ENCODE measurements at places on chromosomes 3 and 15.

- no peak for DNase-seq
Measured at GRCh38 chr3:154720921-154721320, 290.9 kb upstream of the GPR149 start.

DNA sequence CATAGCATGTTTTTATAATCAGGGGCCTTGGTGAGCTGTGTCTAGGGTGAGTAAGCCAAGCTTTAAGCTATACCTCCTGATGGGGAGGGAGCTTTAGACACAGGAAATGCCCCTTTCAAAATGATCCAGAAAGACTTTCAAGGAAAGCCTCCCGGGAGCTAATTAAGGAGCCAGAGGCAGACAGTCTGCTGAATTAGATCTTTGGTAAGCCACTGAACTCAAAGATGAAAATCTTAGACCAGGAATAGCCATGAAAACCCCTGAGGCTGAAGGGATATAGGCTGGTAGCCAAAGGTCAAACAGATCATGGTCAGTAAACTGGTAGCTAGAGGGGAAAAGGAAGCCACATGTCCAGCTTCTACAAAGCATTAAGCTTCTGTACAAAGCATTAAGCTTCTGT lies 42.7 kb upstream of the GAP43 start:
- peak; percentile 16 for DNase-seq

DNA sequence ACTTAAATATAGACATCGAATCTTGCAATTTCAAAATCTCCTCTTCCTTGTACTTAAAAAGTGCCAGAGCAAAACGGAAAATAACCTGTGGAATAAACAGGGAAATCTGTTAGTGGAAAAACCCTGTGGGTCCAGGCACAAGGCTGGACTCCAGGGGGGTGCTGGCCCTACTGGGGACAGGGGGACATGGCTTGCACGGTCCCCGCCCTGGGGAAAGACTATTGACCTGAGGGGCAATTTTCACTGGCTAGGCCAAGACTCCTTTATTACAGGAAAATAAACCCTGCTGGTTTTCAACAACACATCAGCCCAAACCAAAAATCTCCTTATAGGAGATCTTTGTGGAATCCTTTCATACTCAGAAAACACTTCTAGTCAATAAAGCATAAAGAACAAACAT lies 75.9 kb downstream of the TBC1D2B start:
- DNase-seq, result no peak

GRCh38 chr3:168002786-168003368 lies 92.8 kb downstream of the GOLIM4 start:
- DNase-seq, result no peak

DNA sequence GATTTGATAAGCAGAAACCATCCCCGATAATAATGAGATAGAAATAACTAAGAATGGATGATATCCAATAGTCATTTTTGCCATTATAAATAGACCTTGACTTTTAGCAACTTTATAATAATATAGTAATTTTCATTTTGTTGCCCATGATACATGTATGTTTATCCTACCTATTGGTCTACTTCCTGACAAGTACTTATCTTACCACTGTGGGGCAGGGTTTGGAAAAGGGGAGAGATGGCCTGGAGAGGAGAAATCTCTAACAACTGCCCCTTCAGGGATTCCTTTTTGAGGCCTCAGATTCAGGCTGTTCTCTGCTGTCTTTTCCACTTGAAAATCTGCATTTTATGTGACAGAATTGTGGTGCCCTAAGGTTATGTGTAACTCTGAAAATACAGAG lies 42.2 kb downstream of the FAM98B start:
- DNase-seq, result no peak

DNA sequence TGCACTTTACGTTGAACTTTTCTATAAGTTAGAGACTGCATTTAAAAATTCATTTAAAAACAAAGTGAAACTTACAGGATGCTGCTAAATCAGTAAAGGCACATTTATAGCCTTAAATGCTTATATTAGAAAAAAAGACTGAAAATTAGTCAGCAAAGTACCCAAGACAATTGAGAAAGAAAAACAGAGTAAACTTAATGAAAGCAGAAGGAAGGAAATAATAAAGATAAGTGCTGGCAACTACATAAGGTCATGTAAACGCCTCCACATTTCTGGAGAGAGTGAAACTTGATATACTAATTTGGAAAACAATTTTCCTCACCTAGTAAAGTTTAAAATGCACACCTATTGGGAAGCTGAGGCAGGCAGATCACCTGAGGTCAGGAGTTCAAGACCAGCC lies 58.2 kb upstream of the ACAN start:
- DNase-seq, result no peak

- DNase-seq, result no peak
Measured at GRCh38 chr3:112059497-112059896, 25.0 kb downstream of the TMPRSS7 start.

GRCh38 chr3:12196684-12197083 lies 38.0 kb upstream of the TIMP4 start:
- no peak for DNase-seq

DNA sequence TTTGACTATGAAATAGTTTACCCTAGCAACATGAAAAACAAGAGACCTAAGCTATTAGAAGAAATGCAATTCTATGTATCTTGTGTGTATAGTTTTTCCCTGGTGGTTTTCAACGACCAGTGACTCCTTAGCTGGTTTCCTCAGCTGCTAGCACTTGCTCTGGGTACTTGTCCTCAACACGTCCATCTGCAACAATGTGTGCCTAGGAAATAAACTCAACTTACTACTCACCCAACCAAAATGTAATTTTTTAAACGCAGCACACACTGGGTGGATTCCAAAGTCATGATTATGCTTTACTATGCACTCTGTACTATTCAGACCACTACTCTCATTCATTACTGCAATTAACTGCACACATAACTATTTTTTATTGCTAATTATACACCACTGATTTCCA lies 31.0 kb downstream of the CPA3 start:
- DNase-seq, result no peak

- no peak for DNase-seq
Measured at GRCh38 chr3:11085093-11085840, 69.0 kb upstream of the HRH1 start.

DNA sequence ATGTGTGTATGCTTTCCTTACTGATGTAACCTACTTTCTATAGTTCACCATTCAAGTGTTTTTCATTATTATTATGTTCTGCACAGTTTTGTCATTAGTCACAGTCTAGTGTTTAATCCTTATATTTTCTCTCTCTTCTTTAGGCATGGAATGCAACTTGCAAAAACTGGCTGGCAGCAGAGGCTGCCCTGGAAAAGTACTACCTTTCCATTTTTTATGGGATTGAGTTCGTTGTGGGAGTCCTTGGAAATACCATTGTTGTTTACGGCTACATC lies 6.9 kb downstream of the SUCNR1 start:
- no peak for DNase-seq

- peak; percentile 83 for DNase-seq
Measured at GRCh38 chr15:50145451-50145872, 26.4 kb upstream of the ATP8B4 start.

DNA sequence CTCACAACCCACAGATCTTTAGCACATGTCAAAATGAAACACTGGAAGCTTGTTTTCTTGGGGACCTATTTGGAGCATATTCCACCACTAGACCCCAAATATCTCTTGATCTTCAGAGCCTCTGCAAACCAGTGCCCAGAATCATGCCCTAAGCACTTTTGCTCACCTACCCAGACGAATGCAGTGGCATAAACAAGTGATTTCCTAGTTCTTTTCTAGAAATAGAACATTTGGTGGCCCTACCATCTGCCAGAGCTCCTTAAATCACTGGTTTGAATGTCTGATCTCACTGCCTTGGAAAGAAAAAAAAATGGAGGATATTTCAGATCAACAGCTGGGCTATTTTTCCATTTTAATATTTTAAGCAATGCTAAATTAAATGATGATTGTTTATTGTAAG lies 5.3 kb downstream of the ZIC4 start:
- DNase-seq, result no peak

DNA sequence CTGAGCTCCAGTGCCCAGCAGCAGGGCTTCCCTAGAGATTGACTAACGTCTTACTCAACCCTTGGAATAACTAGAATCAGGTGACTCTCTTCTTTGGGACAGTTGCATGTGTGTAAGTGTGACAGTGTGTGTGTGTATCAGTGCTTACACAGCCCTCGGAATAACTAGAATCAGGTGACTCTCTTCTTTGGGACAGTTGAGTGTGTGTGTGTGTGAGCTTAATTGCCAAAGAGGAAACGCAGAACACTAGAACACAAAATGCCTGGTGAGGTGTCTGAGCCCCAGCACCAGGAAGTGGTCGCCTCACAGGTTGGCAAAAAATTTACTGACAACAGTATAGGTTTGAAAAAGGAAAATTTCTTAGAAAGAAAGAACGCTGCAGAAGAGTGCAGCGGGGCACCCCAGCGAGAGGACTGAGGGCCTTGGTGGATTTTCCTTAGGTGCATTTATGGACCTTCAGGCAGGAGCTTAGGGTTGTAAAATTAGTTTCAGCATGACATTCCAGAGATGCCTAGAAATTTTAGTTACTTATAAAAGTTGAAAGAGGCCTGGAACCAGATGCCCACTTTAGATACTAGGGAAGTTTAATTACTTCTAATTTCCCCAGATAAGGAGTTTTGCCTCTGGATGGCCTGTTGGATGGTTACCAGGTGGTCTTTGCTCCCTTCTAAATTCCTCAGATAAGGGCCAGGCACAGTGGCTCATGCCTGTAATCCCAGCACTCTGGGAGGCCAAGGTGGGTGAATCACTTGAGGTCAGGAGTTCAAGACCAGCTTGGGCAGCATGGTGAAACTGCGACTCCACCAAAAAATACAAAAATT lies 3.7 kb upstream of the WDR82 start:
- no peak for DNase-seq

DNA sequence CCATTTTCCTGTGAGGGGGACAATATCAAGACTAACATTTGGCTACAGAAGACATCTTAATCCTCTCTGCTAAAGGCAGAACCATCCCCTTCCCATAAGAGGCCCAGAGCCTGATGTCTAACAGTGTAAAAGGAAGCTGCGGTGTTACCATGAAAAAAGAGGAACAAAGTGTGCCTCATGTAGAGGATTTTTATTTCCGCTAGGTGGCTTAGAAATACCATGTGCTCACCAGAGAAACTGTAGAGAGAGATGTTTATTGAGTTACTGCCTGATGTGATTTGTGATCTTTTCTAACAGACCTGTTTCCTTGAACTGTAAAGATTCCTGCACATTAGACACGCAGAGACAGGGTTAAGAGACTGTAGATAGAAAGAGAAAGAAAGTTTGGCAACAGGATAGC lies 22.0 kb downstream of the OR5H15 start:
- peak; percentile 16 for DNase-seq

DNA sequence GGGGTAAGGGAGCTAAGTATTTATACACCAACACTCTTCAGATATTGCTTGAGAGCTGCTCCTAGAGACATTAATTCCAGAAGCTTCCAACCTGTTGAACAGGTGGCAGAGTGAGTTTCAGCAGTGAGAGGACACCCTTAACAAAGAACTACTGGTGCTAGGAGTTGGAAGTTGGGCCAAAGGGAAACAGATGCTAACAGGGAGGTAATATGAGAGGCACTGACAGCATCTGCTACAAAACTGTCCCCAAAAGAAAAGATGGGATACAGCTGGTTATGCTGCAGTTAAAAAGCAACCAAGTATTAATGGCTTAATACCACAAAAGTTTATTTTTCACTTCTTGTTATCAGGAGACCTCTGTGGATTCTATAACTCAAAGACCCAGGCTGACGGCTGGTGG lies 104.5 kb upstream of the SATB1 start:
- DNase-seq, result no peak

DNA sequence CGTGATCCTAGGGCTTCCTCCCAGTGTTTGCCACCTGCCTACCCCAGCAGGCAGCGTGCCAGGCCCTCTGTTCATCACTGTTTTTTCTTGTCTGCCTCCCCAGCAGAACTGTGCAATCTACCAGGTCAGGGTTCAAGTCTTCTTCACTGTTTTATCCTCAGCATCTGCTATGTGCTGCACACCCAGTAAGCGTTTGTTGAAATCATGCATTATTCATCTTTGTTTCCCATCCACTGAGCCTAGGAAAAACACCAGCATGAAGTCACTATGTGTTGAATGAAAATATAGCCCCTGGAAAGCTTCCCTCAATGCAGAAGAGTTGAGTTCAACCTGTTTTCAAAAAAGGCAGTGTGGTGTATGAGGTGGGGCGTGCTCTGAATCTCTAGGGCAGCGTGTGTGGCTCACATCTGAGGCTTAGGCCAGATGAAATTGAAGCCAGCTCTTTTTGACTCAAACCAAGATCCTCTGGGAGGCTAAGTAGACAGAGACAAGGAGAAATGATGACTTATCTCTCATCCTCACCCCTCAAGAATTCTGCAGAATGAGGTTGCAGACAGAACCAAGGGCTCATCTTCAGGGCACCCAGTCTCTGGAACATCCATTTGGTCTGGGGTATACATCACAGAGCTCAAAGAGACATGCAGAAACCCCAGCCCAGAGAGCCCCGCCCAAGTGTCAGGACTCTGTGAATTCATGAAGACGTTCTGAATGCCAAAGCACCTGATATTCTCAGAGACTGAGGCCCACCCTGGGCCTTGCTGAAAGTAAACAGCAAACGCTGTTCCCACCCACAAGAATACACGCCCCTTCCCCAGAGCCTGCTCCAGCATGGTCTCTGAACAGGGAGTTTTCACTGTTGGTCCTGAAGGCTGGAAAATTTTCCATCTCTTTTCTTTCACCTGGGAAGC lies 5.7 kb upstream of the CAV3 start:
- DNase-seq, result no peak

DNA sequence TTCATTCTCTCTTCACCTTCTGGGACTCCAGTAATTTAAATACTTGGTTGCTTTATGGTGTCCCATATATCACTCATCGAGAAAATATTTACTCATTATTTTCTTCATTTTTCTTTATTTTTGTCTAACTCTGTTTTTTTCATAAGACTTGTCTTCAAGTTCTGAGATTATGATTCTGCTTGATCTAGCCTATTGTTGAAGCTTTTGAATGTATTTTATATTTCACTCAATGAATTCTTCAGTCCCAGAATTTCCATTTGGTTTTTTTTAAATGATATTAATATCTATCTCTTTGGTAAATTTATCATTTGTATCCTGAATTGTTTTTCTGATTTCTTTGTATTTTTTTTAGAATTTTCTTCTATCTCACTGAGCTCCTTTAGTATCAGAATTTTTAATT lies 117.0 kb downstream of the LRRK1 start:
- DNase-seq, result no peak

DNA sequence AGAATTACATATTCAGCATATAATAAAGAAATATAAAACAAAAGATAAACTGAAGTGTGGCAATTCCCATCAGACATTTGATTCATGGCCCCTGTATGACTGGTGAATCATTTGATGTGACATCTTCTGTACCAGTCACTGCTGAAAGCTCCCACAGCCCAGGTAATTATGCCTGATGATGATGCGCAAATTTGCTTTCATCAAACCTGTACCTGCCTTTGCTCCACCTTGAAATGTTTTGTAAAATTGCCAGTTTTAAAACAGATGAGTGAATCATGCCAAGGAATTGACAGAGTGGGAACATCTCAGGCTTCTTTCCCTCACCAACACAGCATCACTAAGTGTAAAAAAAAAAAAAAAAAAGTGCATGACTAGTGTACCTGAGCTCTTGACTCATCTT lies 66.5 kb upstream of the EIF1B start:
- no peak for DNase-seq

DNA sequence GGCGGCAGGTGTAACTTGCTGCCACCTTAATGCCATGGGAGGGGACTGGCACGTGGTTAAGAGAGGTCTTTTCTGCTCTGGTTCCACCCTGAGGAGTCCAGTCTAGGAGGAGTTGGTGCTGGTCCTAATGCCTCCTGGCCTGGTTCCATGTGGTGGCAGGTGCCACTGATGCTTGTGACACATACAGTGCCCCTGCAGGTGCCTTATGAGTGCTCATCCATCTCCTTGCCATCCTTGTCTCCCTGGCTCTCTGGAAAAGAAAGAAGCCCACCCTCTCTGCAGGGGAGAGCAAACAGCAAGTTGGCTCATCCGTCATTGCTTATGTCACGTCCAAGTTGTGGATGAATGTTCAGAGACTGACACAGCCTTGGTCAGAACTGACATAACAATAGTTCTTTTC lies 175.8 kb upstream of the DPH6 start:
- no peak for DNase-seq

Measured in neural progenitor cell (in vitro differentiated cells).